ENCODE measurements at places on chromosomes 1 and 21.

GRCh38 chr21:46196733-46197132, 12.5 kb upstream of the SPATC1L start:
- no peak for DNase-seq

DNA sequence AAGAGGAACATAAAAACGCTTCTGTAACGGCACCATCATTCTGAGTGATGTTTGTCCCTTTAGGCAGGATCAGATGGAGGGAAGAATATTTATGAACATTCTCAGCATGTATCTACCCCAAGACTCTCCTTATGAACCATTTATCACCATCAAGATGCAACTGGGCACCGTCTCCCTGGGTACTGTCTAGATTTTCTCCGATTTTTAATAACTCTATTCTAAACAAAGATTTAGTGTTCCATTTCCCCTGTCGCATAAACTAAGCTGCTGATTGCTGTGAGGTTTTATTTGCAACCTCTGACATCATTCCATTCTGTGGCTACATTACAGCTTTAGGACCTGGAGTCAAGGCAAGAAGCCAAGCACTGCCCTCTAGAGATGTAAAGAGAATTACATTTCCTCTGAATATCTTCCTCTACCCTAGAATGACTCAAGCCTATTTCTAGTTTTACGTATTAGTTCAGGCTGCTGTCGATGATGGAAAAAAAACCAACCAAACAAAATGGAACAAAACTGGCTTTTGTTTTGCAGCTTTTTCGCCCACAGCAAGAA, 130.1 kb upstream of the MAP1LC3C start:
- DNase-seq, result no peak

GRCh38 chr1:217626321-217626720, 4.6 kb downstream of the GPATCH2 start:
- no peak for DNase-seq

DNA sequence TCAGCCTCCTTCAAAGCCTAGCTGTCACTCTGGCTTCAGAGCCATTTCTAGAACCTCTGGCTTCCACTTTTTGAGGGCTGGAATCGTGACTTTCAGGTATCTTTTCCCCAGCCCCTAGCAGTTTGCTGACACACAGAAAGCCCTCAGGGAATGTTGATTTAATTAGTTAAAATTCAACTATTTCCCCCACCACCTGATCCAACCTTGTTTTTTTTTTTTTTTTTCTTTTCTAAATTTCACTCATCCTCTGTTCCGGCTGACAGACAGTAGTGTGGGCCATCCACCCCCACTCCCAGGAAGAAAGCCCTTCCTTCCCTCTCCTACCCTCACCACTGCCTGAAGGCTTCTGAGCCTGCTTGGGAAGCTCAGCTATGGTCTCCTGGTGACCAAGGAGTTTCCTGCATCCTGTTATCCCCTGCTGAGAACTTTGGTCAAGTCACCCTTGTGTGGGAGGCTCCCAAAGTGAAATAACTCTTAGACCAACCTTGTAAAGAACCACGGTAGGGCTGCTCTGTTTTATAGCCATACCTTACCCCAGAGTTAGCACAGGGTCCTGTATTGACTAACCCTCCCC, 29.4 kb downstream of the KCNJ6 start:
- no peak for DNase-seq

DNA sequence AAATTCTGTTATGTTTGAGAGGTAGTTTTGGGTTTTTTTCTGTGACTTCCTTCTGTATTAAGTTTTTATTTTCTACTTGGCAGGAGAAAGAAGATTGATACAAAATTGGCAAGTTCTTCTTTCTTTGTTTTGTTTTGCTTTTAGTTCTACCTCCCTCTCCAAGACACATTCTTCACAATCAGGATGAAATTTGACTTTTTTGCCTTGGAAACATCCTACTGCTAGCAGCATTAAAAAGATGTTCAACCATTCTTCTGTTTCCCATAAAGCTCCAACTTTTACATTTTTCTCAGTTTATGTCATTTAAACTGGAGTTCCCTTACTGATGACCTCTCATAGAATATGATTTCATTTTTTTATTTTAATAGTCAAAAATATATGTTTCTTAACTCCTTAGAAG, 234.8 kb downstream of the NCAM2 start:
- no peak for DNase-seq

DNA sequence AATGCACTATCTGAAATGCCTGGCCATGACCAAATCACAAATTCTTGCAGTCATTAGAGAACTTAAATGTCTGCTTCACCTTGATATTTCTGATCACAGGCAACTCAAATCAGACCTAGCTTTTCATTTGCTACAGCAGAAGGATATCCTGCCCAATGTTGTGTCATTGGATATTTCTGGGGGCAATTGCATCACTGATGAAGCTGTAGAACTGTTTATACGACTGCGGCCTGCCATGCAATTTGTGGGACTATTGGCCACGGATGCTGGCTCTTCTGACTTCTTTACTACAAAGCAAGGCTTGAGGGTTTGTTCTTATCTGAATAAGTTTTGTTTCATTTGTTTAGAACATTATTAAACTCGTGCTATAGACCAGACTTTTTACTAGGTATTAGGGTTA, 14.9 kb downstream of the ZYG11A start:
- no peak for DNase-seq

DNA sequence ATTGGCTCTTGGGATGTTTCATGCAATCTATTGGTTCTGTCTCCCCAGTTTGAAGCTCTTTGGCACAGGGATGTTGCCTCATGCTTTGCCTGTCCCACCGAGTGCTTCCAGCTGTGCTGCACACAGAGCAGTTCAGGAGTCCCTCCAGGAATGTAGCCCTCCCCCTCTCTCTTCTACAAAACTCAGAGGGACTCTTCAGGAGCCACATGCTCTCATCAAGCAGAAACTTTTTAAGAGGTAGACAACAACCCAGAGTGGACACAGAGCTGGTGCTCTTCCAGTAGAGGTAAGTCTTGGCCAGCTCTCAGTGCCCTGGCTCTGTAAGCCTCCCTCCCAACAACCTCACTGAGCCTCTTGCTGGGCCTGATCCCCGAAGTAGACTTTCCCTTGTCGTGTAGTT, 11.6 kb upstream of the ZNF697 start:
- no peak for DNase-seq

GRCh38 chr1:234246638-234247116, 126.6 kb upstream of the COA6 start:
- no peak for DNase-seq

GRCh38 chr1:6100861-6101783, 55.4 kb downstream of the KCNAB2 start:
- DNase-seq, result no peak

- DNase-seq, result no peak
Measured at GRCh38 chr1:31413405-31414001, 490 bp downstream of the SERINC2 start.

GRCh38 chr1:111551623-111552411, 48.4 kb upstream of the ADORA3 start:
- no peak for DNase-seq

GRCh38 chr1:118110580-118110979, 74.4 kb downstream of the SPAG17 start:
- no peak for DNase-seq

GRCh38 chr1:228217551-228218344, 9.9 kb downstream of the OBSCN start:
- DNase-seq, result no peak

DNA sequence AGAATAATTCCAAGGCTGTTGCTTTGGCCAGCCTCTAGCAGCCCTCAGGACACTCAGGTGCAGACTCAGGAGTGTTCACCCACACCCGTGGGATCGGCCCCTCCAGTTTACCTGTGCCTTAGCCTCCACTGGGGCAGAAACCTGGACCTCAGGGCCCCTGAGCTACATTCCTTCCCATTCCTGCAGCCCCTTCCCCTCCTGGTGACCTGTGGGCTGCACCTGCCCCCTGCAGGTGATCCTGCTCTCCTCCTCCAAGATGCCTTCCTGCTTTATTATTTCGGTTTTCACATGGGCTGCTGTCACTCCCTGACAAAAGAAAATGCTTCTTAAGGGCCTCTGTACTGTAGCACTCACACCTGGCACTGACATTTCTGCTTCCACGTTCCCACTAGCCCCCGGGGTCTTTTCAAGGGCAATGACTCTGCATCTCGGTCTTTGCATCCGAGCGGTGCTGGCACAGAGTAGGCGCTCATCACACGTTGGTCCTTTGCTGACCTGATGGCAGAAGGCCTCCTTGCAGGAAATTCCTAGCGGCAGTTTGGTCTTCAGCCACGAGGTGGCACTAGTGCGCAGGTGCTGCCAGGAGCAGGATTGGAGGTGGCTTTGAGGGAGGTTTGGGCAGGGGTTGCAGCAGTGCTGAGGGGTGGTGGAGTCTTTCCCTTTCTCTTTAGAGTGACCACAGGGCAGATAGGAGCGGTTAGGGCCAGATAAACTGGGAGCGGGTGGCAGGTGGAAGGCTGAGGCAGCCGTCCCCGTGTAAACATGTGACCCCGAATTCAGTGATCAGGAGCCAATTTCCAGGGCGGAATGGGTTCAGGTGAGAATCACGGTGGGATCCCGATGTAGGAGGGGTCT, 25.3 kb upstream of the ETV3 start:
- no peak for DNase-seq

DNA sequence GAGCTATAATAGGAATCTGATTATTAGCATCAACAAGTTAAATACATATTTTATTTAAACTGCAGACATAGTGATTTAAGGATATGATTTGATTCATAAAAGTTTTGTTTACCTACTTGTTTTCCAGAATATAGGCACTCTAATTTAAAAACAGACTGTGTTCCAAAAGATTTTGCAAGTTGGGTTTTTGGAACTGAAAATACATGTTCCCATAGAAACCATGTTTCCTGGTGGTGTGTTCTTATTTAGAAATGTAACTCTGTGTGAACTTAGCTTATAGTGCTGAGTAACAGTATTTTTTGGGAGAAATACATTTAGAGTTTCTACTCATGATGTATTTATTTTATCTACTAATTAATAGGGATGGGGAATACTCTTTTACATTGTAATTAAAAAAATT, 21.8 kb downstream of the USP25 start:
- no peak for DNase-seq

DNA sequence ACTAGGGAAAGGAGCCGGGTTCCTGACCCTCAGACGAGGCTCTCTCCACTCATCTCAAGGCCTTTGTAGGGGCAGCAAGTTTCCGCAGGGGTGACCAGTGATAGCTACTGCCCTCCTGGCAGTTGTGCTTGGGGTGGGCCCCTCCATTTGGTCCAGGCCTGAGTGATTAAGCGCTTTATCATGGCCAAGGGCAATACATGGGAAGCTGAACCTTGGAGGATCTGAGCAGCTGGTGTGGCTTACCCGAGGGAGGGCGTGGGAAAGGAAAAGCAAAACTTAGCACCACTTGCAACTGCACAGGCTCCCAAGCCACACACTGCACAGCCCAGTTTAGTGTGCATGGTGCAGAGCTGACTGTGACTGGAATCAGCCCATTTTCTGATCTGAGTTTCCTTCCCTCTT, 47.8 kb downstream of the GADD45A start:
- DNase-seq, result no peak

DNA sequence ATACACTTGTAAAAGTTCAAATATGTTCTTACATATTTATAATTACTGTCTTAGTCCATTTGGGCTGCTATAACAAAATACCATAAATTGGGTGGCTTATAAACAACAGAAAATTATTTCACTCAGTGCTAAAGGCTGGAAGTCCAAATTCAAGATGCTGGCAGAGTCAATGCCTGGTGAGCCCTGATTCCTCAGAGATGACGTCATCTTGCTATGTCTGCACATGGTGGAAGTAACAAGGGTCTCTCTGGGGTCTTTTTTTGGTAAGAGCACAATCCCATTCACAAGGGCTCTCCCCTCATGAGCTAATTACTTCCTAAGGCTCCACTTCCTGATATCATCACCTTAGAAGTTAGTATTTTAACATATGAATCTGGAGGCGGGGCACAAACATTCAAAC, 108.0 kb upstream of the DUSP10 start:
- no peak for DNase-seq

DNA sequence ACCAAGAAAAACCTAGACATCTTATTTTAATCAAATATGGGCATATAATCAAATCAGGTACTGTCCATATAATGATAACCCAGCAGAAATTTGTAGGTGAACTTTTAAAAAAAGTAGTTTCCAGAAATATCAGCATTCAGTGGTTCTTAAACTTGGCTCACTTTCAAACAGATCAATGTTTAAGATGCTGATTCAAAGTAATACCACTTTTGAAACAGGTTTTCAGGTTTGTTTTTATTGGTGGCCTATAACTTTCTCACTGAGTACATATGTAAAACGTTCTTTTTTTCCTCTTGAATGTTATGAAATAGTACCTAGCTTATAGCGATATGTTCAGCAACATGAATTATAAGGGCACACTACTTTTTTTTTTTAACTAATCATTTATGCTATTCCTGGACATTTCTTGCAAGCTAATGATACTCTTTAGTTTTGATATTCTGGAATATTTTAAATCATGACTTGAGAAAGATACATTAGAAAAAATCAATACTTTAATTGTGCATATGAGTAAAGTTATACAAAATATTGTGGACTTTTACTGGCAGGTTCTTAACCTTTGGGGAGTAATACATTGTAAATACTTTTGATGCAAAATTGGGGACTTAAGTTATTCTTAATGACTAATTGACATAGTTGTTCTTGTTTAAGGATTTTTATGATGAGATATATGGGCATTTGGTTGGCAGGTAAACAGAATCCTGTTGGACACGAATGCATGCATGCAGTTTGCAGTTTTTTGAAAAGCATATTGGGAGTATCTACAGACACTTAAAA, 3.0 kb downstream of the NFIA start:
- no peak for DNase-seq

DNA sequence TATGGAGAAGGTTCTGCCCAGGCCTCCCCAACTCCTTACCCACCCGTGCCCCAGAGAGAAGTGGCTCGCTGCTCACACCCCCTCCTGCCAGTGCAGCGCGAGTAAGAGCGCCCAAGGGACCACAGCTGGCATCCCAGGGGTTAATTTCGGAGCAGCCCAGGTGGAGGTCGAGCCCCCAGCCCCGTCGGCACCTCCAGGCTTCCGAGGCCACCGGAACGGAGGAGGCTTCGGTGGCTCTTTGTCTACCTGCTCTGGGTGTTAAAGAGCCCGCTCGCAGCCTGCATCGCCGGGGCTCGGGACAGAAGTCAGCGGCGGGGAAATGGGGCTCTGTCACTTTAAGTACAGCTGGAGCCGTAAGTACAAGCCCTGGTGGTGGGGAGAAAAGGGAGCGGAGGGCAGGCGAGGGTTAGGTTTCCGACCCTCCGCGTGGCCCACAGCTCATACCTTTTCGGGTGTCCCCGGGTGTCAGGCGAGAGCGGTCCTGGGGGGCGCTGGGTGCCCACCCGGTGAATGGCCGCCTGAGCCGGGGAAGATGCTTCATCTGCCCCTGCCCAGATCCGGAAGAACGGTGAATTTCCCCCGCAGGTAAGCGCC, 89.4 kb upstream of the IPO9 start:
- no peak for DNase-seq

DNA sequence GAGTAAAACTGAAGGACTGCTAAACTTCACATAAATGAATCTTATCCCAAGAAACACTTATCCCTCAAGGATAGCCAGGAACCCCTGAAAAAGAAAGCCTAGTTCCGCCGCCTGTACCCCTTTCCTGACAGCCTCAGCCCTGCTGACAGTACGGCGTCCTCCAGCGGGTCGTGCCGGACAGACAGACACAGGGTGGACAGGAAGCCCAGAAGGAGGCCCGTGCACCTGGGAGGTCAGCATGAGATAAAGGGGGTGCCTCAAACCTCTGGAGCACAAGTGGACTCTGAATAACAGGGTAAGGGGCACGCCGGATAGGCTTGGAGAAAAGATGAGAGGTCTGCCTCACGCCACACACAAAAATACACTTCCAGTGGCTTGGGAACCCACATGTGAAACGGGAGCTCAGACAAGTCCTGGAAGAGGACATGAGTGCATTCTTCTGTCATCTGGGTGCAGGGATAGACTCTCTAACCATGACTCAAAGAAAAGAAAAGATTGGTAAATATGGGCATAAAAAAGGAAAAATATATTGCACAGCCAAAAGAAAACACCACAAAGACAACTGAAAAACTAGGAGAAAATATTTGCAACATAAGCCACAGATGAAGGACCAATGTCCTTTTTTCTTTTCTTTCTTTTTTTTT, 17.3 kb upstream of the ADARB1 start:
- DNase-seq, result no peak

Measured in HFF-Myc (cell line).